ENCODE measurements at places on chromosomes 6 and 20. TPM values are rescaled to one million over a fixed set of nuclear protein-coding genes. Genes with fewer than 3 reads are reported as not detected.

Gene FRK
- 4.8 TPM for total RNA-seq

Gene IYD
- not detected for total RNA-seq

Gene PRSS16
- total RNA-seq = 0.31 TPM

Gene SCRT2
- total RNA-seq = not detected

Gene NRM
- total RNA-seq = 5.3 TPM

Gene EYA2
- 5.1 TPM for total RNA-seq

Gene GPX5
- not detected for total RNA-seq

Gene KCNQ5
- 0.16 TPM for total RNA-seq

Gene LAMA5
- total RNA-seq = 70.4 TPM

Gene OOEP
- 0.24 TPM for total RNA-seq

Gene VWA7
- 4.8 TPM for total RNA-seq

Gene GNMT
- 0.63 TPM for total RNA-seq

Gene GPLD1
- total RNA-seq = 1.9 TPM

Gene ANGPT4
- total RNA-seq = 0.27 TPM

Gene MRPS10
- 44.2 TPM for total RNA-seq

Gene RPS10
- 746 TPM for total RNA-seq

Gene SNX21
- total RNA-seq = 30.2 TPM

Gene RPRD1B
- total RNA-seq = 78.6 TPM

Gene DNAAF9
- total RNA-seq = 17.2 TPM

Gene NOL7
- 41.4 TPM for total RNA-seq

Gene OR12D3
- total RNA-seq = not detected

Gene SMOC2
- total RNA-seq = 27.7 TPM

Gene MOG
- 1.7 TPM for total RNA-seq

Gene FOXF2
- total RNA-seq = 0.29 TPM

Gene PDRG1
- total RNA-seq = 8.8 TPM

Gene SAMD3
- 0.42 TPM for total RNA-seq

Gene DSE
- total RNA-seq = 30.3 TPM

Gene ZBTB12
- 4.6 TPM for total RNA-seq

Gene PTK6
- not detected for total RNA-seq

All from left cardiac atrium (tissue), 4 donors.